Effector CD4-positive, alpha-beta T cell (primary cell): ENCODE measurements at places on chromosomes 4 and X.

DNA sequence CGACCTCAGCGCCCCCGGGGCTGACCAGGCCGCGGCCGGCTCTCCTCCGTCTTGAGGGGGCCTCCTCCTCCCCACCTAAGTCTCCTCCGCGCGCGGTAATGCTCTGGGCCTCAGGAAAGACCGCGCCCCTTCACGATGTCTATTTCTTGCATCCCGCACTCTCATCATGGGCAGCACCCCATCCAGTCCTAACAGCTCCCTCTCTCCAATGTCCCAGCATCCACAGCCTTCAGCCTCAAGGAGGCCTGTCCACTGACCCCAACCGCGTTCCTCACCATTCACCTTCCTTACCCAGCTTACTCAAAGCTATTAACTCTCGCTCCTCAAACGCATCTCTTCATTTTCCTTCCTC lies 77.5 kb downstream of the MAGED4 start:
- no peak for DNase-seq

GRCh38 chrX:46185923-46186810 lies 359.1 kb downstream of the ZNF674 start:
- DNase-seq, result no peak

GRCh38 chr4:80012291-80012690 lies 60.7 kb downstream of the ANTXR2 start:
- no peak for DNase-seq

DNA sequence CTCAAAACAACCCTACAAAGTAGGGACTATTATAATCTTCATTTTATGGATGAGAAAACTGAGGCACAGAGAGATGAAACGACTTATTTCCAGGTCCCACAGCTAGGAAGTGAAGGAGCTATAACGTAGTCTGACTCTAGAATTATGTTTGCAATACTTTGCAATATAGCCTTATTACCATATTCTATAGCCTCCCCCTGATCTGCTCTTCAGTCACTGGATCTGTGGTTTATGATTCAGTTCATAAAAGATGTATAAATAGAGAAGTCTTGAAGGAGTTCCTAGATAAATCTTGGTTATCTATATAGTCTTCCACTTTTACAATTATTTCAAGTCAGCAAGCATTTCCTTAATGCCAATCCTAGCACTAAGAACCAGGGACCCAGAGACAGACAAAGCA lies 57.5 kb downstream of the OPHN1 start:
- DNase-seq, result no peak

- DNase-seq, result no peak
Observed at GRCh38 chr4:37531151-37531550, 155.0 kb downstream of the RELL1 start.

DNA sequence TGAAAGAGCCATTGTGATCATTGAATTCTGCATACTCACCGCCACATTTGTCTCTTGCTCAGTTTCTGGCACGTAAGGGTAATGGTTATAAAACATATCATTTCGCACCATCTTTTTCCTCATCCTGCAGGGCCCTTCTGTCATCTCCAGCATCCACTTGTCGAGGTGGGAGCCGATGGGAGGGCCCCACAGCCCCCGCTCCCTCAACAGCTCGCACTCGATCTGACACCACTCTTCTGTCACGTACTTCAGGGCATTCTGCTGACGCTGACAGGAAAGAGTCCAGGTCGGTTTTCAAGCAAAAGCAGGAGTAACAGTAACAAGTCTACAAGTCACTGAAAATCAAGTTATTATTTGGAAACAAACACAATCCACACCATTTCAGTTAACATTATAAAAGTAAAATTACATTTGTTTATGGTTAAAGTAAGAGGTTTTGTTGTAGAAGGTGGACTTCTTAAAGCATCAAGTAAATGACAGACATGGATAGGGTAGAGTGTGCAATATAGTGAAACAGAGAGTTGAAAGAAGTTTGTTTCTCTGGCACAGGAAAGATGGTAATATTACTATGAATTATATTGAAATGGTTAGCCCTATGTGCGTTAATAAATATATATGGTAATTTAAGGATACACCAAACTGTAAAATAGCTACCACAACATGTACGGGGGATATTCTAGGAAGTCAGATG lies 150.6 kb downstream of the CDS1 start:
- no peak for DNase-seq

- no peak for DNase-seq
Observed at GRCh38 chrX:141839856-141840255, 1.7 kb downstream of the MAGEC3 start.

DNA sequence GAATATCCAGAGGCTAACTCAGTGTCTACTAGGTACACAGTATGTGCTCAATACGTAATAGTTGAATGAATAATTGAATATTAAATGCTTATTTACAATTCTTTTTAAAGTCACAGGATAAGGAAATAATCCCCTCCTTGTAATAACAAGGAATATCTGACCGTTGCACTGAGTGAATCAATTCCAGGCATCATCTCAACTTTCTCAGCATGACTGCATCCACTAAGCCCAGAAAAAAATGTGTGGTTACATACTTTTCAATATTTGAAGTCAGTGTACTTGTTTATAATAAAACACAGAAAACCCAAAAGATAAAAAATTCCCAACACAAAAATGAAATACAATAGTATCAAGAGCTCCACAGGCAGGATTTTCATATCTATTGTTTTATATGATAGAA lies 105.4 kb downstream of the TMEM144 start:
- no peak for DNase-seq
